ENCODE measurements at places on chromosomes 6 and 20.
A peak's percentile ranks its signal among the peaks of the same experiment; 100 is the strongest.

GRCh38 chr20:1876217-1876921 is 18.8 kb upstream of the SIRPA start:
- DNase-seq: no peak

DNA sequence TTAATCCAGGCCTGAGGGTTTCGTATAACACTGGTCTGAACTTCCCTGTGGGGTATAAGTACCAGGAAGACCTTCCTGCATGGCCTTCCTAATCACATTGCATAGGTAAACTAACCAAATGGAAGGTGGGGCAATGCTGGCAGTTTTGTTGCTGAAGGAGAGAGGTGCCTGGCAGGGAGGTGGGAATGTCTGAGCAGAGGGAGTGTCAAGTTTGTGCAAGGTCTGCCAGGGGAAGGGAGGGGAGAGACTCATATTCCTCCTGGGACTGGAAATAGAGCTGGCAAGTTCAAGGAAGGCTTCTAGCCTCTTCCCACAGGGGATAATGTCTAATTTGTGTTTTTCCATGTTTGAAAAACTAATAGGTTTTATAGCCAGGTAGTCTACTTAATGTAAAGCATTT is 70.6 kb downstream of the HDDC2 start:
- no peak for DNase-seq

GRCh38 chr6:158610319-158610968 is 34.1 kb downstream of the DYNLT1 start:
- DNase-seq: no peak

- DNase-seq: no peak
Observed at GRCh38 chr6:1229301-1229700, 82.6 kb upstream of the FOXQ1 start.

DNA sequence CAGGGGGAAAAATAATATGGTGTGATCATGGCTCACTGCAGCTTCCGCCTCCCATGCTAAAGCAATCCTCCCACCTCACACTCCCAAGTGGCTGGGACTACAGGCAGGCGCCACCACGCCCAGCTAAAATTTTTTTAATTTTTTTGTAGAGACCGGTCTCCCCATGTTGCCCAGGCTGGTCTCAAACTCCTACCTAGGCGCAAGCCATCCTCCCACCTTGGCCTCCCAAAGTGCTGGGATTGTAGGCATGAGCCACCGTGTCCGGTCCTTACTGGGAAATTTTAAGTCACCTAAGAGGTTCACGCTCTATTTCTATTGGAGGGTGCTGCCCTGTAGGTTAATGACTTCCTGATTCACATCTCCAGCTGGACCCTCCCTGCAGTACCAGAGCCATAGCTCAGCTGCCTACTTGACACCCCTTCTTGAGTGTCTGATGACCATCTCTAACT is 626 bp upstream of the CDK5RAP1 start:
- DNase-seq: no peak

GRCh38 chr6:15389765-15390723 is 144.2 kb downstream of the JARID2 start:
- peak; percentile 58 for DNase-seq

DNA sequence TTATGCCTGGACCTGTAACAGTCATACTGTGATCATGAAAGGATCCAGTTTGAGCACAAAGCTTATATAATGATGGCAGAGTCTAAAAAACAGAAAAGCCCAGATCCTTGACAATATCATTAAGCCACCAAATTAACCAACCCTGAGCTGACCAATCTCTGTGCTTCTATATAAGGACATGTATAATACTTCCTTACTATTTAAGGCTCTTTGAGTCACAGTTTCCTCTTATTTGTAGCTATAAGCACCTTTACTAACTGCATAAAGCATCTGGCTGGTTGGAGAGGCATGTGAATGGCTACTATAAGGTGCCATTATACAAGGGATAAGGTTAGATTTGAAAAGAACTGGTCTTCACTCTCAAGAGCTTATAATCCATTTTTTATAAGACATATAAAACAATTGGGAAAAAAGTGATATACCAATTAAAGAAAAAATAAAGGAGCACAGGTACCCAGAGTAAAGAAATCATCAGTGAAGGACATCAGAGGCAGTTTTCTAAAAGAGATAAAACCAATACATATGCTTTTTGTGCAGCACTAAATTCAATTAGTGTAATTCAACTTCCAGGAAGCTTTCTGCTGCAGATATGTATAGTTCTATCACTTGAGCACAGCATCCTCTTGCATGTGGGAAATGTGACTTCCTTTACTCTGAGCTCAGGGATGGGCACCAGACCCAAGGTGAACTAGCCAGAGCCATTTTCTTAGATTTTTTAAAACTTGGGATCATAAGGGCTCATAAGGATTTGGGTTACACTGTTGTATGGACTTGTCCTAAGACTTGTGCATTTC is 121.0 kb downstream of the BTBD9 start:
- DNase-seq: no peak

- no peak for DNase-seq
Observed at GRCh38 chr6:32112431-32112980, 3.4 kb upstream of the TNXB start.

- no peak for DNase-seq
Observed at GRCh38 chr6:7401075-7401474, 11.5 kb downstream of the RIOK1 start.

DNA sequence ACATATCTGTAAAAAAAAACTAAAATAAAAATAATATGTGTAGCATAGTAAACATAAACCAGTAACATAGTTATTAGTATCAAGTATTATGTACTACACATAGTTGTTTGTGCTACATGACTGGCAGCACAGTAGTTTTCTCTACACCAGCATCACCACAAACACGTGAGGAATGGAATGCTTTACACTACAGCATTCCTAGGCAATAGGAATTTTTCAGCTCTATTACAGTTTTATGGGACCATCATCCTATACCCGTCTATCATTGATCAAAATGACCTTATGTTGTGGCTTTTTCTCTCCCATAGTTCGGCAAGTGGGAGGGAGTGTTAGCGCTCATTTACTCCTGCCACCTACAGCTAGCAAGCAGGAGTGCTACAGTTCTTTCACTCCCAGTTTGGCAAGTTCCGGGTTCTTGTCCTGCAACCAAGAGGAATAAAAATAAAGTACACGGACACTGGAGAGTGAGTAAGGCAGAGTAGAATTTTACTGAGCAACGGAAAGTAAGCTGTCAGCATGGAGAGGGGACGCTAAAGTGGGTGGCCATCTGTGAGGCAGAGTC is 196.8 kb upstream of the HSF2 start:
- DNase-seq: no peak

GRCh38 chr6:4129446-4129845 is 5.9 kb downstream of the ECI2 start:
- no peak for DNase-seq

DNA sequence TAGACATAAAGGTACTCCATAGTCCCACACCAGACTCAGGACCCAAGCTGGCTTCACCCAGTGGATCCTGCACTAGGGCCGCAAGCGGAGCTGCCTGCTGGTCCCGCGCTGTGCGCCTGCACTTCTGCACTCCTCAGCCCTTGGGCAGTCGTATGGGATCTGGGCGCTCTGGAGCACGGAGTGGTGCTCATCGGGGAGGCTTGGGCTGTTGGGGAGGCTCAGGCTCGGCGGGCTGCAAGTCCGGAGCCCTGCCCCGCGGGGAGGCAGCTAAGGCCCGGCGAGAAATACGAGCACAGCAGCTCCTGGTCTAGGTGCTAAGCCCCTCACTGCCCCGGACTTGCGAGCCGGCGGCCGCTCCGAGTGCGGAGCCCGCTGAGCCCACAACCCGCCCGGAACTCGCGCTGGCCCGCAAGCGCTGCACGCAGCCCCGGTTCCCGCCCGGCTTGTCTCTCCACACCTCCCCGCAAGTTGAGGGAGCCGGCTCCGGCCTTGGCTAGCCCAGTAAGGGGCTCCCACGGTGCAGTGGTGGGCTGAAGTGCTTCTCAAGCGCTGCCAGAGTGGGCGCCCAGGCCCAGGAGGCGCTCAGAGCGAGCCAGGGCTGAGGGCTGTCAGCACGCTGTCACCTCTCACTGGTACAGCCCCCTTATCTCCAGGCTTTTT is 33.4 kb upstream of the GCNT2 start:
- no peak for DNase-seq

DNA sequence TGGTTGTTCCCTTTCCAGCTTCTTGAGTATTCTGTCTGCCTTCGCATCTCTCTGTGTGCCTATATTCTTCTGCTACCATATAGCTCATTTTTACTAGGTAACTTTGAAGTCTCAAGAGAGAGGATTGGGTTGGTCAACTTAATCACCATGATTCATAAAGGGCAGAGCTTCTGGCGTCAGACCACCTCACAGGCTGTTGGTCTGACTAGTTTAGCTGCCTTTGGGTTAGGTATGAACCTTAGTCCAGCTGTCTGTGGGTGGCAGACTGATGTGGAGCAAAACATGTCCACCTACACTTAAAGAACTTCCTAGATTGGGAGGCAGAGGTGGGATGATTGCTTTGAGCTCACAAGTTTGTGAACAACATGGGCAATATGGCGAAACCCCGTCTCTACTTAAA is 192.2 kb upstream of the SGK1 start:
- DNase-seq: no peak

DNA sequence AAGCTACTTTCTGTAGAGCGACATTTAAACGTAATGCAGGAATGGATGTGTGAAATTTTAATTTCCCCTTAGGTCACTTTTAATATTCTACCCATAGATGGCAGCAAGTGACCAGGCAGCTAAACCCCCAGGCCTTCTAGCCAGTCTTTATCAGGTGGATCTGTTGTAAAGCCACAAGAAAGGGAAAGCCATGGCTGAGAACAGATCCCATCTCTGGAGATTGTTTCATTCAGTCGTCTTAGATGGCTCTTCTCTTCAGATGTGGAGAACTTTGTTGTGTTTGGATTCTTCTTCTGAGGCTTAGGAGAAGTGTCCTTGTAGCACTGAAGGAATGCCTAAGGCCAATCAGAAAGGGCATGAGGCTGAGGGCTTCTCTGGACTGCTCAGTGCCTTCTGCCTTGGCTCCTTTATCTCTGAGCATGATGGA is 15.8 kb upstream of the RNF182 start:
- peak; percentile 76 for DNase-seq

DNA sequence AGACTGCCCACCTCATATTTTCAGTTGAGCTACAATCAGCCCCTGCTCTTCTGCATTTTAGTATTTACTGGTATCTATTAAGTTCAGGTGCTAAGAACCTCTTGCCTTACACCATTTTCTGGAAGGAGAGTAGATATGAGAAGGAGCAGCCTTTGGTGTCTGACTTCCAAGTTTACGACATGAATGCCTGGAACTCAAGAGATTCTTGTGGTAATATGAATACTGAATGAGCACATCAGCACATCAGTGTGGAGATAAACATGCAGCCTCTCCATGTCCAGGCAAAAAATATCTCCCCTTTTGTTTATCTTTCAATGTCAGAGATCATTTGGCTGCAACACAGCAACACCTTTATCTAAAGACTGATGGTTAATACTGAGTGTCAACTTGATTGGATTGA is 65.8 kb upstream of the THEMIS start:
- DNase-seq: no peak

GRCh38 chr20:16968099-16968498 is 219.9 kb downstream of the OTOR start:
- DNase-seq: no peak

GRCh38 chr20:48313324-48313723 is 514.5 kb downstream of the PREX1 start:
- DNase-seq: no peak

GRCh38 chr6:147651249-147652063 is 143.0 kb downstream of the SAMD5 start:
- no peak for DNase-seq

DNA sequence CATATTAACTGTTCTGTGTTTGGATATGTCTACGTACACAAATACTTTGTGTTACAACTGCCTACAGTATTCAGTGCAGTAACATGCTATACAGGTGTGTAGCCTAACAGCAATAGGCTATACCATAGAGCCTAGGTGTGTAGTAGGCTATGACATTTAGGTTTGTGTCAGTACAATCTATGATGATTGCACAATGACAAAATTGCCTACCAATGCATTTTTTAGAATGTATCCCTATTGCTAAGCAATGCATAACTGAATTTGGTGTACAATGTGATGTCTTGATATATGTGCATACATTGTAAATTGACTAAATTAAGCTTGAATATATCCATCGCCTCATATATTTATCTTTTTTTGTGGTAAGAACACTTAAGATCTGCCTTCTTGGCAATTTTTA is 48.9 kb downstream of the C6orf118 start:
- no peak for DNase-seq

- DNase-seq: no peak
Observed at GRCh38 chr6:1182722-1183521, 129.0 kb upstream of the FOXQ1 start.

- DNase-seq: peak; percentile 80
Observed at GRCh38 chr20:63835021-63835858, 4.2 kb upstream of the ZBTB46 start.

DNA sequence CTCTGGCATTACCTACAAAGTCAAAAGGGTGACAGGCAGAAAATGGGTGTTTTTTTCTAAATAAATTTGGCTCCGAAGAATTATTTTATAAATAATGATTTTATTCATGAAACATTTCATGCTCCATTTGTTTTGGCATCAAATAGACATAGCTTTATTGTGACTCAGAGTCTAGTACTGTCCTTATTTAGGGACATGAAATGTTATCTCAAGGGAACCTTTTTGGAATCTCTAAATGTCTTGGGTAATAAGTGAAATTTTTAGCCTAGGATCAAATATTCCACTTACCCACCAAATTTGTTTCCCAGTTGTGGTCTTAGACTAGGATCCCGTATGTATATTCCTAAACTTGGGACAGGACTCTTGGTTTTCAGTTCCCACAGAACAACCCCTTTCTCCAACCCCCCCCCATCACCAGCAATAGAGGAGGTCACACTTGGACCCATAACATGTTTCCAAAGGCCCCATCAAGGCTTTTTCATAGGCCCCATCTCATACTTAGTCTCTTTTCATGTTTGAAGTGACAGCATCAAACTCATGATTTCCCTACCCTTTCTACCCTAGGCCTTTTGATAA is 81.8 kb downstream of the JAG1 start:
- no peak for DNase-seq

- peak; percentile 23 for DNase-seq
Observed at GRCh38 chr6:79864001-79864400, 83.4 kb downstream of the ELOVL4 start.

DNA sequence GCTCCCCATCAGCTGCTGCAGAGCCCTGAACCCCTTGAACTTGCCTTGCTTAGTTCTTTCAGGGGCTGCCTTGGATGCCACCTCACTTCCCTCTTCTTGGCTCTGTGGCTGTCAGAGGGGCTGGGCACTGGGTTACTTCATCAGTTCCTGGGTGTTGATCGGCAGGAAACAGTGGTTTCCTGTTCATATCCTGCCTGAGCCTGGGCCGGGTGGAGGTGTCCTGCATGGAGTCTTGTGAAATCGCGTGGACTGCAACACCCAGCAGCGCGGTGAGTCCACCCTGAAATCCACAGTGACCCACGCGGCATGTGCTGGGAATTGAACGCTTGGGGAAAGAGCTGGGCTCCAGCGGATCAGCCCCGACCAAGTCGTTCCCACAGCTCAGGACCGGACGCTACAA is 97.5 kb downstream of the CDH26 start:
- no peak for DNase-seq

- DNase-seq: no peak
Observed at GRCh38 chr6:125303512-125303854, 1.7 kb upstream of the HDDC2 start.

All from NCI-H1694 treated with DMSO at 0.1 percent for 48 hours (cell line).